ENCODE measurements at places on chromosomes 16 and 17.
A peak's percentile ranks its signal among the peaks of the same experiment; 100 is the strongest.

GRCh38 chr16:3490911-3491629, 4.2 kb downstream of the C16orf90 start:
- peak; percentile 82 for DNase-seq

- peak; percentile 58 for DNase-seq
Measured at GRCh38 chr17:27878776-27879562, 14.2 kb downstream of the LYRM9 start.

GRCh38 chr16:24890746-24891145, 45.0 kb downstream of the SLC5A11 start:
- DNase-seq, result peak; percentile 25

DNA sequence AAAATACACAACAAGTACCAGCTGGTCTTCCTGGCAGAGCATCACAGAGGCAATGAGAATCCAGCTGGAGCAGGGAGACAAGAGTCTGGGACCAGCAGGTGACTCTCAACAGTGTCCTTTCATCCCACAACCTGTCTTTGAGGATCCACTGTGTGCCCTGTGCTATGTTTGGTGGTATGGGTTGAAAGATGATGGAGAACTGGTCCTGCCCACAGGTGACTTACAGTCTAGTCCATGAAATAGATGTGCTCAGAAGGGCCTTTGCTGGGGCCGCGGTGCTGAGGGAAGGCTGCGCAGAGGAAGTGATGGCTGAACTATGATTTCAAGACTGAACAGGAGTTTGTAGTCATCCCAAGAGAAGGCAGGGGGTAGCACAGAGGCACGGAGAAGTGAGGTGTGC, 17.9 kb downstream of the WNT3 start:
- DNase-seq, result no peak

DNA sequence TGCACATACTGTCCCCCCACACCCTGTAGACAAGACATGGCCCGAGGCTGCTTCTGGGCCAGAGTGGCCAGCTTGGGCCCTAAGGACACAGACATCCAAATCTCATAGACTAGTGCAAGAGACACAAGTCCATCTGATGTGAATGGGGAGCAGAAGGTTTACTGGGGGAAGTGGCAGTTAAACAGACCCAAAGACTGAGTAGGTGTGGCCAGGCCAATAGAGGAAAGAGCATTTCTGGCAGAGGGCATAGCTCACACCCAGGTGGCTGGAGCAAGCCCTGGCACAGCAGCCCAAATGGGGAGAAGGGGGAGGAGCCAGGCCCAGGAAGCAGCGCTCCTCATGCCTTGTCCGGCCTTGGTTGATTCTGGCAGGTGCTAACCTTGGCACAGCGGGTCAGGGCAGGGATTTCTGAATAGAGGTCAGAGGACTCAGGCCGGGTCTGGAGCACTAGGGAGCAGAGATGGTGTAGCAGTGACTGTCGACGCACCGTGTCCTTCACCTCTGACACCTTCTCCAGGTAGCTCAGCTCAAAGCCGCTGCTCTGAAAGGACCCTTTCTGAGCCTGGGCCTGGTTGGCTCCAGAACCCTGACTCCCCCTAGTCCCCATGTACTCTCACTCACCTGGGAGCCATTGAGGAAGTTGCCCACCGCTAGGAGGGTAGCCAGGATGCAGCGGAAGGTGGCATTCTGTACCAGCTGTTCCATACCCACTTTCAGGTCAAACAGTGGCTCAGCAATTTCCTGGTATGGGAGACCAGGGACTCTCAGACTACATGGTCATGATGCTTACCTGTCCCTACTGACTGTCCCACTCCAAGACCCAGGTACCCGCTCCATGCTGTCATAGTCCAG, 4.1 kb downstream of the TMEM208 start:
- DNase-seq, result no peak

- no peak for DNase-seq
Measured at GRCh38 chr16:67278773-67279295, 498 bp upstream of the PLEKHG4 start.

GRCh38 chr17:35870906-35871819, 2.5 kb upstream of the HEATR9 start:
- no peak for DNase-seq

- no peak for DNase-seq
Measured at GRCh38 chr16:16867973-16868372, 489.0 kb downstream of the NPIPA7 start.

DNA sequence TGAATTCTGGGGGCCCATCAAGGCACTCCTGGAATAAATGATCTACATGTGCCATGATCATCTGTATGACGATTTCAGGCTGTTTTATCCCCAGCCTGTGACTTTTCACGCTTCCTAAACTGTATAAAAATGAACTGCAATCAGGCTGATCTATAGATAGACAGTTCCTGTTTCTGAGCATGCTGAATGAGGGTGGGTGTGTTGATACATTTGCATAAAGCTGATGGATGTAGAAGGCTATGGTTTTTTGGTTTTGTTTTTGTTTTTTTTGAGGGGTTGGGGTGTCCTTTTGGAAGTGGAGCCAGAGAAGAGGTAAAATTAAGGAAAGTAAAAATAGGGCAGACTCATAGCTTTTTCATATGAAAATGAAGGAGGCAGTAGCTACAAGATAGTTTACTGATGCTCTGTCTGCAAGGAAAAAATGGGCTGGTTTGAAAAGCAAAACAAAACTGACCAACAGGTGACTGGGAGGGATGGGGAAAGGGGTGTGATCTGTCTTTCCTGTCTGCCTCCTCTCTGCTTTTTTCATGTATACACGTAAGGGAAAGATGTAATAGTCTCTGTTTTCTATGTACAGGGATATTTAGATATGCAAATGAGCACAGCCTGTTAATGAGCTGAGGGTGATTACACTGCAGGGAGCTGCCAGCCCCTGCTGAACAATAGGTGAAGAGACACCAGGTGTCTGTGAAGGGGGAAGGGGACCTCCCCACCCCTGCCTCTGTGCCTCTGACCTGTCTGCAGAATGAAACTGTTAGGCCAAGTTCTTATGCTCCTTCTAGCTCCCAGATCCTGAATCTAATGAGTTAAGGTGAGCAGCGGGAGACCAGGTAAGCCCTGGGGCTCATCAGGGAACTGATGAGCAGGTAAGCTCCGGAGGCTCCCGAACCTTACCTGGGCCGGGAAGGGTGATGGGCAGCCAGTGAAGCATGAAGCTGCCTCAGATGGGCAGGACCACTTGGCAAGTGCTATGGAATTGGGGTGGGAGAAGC, 46.6 kb upstream of the LYRM9 start:
- DNase-seq, result no peak

DNA sequence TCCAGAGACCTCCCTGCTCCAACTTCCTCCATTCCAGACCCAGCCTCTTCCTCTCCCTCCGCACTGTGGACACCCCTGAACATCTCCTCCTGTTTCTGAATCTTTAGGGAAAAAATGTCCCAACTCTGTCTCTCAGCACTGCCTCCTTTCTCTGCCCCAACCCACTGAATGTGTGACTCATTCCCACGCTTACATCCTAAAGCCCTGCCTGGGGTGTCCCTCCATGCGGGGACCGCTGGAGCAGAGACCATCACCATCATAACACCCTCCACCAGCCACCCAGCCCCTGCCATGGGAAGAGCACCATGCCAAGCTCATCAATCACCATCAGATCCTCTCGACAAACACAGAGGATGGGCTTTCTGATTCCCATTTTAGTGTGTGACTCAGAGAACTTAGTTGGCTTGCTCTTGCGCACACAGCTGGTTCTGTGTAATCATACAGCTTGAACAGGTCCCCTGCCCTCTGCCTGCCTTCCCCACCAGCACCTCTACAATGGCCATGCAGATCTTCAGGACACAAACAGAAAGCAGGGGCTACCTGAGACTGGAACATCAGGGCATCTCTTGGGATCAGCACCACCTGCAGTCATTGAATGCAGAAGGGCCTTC, 10.7 kb downstream of the RPRML start:
- DNase-seq, result no peak

- DNase-seq, result no peak
Measured at GRCh38 chr16:50500171-50500874, 47.9 kb upstream of the NKD1 start.

DNA sequence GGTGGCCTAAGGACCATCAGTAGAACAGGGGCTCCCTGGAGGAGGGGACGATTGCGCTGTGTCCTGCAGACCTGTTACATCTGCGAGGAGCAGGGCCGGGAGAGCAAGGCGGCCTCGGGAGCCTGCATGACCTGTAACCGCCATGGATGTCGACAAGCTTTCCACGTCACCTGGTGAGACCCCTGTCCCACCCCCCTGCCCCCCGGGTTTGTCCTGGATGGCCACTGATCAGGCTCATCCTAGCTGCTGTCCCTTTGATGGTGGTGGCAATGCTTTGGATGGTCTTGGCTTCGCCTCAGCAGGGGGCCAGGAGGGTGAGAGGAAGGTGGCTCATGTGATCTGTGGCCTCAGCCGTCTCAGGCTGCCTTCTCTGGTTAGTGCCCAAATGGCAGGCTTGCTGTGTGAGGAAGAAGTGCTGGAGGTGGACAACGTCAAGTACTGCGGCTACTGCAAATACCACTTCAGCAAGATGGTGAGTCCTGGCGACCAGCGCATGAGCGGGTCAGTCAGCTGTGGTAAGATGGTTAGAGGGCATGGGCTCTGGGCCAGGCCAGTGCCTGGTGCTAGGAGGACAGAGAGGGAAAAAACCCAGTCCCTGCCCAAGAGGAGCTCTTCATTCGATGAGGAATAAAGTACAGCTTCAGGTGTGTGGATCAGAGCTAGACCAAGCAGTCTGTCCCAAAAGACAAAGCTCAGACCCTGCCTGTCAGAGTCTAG, 4.2 kb downstream of the MLLT6 start:
- DNase-seq, result no peak

DNA sequence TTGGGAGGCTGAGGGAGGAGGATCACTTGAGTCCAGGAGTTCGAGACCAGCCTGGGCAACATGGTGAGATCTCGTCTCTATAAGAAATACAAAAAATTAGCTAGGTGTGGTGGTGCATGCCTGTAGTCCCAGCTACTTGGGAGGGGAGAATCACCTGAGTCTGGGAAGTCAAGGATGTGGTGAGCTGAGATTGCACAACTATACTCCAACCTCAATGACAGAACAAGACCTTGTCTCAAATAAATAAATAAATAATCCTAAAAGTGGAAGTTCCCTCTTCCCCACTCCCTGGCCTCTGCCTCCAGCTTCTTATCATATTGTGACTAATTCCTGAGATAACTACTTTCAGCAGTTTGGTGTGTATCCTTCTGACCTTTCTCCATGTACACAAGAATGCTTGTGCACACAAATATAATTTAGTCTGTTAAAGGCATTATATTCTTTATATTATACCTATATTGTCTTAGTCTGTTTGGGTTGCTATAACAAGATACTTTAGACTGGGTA, 23.5 kb upstream of the DNAJA2 start:
- no peak for DNase-seq

DNA sequence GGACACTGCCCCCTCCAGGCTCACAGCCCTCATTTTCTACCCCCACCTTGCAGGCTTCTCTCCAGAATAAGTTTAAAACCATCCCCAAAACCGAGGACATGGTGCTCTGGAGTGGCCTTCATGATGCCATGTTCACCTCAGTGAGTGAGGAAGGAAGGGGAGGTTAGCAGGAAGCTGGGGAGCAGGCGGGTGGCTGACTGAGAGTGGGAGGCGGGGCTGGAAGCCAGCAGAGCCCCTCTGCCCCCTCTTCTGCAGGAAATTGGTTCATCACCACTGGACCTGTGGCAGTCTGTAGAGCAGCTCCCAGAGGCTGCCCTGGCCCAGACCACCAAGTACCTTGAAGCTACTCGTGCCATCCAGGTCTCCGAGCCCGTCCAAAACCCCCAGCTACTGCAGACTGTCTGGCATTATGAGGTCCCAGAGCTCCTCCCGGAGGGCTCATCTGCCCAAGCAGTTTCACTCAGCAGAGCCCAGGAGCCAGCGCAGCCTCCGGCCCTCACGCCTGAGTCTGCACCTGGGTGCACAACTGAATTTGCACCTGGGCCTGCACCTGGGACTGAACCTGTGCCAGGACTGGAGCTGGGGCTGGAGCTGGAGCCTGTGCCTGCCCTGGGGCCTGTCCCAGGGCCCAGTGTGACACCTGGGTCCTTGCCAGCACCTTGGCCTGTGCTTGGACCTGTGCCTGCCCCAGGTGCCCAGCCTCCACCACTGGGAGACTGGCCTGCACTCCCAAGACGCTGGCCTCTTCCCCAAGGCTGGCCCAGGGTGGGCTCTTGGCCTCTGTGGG, 19.0 kb downstream of the C16orf96 start:
- DNase-seq, result no peak

- DNase-seq, result peak; percentile 68
Measured at GRCh38 chr17:51860954-51861561, 297.5 kb downstream of the CA10 start.

GRCh38 chr16:84617041-84617790, 662 bp downstream of the COTL1 start:
- DNase-seq, result no peak

DNA sequence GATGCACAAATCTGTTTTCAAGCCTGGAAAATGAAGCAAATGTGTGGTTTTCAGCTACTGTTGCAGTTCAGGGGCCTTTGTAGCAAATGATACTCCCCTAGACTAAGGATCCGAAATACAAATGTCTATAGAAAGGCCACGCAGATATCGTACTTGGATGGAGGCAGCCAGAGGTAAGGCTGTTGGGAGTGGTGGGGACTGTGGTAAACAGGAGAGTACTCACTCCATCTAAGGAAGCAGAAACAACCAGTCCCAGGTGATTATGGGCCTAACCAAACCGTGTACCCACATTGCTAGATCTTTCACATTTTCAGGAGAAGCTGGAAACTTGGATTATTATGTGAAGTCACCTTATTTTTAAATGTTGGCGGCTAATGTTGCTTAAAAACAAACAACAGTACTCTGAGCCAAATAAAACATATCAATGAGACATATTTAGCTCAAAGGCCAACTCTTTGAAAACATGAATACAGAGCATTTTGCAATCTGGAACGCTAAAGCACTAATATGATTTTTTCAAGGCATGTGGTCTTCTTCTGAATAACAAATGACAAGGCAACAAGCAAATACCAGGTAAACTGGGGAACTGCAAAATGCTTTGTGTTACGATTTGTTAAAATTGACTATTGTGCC, 110.1 kb downstream of the YPEL2 start:
- DNase-seq, result no peak

- DNase-seq, result peak; percentile 98
Measured at GRCh38 chr16:4944333-4945281, 7.7 kb upstream of the PPL start.

DNA sequence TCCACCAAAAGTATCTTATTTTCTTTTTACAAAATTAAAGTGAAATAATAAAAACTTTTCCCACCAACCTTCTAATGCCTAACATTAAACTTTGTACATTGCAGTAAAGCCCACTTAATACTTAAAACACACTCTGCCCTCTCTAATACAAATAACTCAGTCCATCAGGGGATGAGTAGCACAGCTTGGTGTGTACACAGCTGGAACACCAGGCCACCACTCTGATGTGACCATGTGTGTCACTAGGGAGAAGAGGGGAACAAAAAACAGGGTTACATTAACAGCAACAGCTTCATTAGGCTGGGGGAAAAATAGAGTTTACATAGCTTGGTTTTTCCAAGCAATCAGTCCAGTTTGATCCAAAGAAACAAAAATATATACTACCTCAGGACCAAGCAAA, 295.0 kb downstream of the CEP112 start:
- DNase-seq, result no peak

GRCh38 chr17:44002141-44002848, 2.1 kb upstream of the NAGS start:
- DNase-seq, result no peak

GRCh38 chr16:70428178-70428998, 10.5 kb downstream of the ST3GAL2 start:
- DNase-seq, result peak; percentile 85

Data from SJCRH30 (cell line).